NCI-H2029 treated with DMSO at 0.1 percent for 48 hours (cell line): ENCODE measurements at places on chromosomes 16 and 17.

DNA sequence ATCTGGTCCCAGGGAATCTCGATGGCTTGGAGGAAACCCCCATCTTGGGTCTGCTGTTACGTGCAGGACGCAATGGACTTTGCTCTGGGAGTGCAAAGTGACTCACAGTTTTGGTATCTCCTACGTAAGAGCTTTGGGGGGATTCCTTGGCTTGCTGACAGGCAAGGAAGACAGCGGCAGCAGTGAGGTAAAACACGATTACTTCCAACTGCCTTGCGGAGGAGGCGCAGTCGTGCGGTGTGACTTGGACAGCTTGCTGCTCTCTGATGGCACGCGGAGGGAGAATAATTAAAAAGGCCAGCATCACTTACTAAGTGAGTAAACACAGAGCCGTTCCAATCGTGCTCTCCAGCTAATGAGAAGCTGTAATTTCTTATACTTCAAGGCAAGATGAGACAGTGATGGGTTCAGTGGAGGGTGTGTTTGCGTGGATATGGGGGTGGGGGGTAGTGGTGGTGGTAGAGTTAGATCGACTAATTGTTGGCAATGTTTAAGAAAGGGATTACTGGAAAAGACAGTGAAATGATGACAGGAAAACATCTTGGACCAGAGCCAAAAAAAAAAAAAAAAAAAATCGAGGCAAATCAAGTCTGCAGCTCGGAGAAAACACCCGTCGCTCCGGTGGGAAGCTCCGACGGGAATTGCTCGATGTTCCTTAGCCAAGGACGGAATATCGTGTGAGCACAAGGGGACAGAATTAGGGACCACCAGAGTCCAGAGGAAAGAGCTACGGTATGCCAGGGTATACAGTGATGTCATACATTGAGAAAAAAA, 184.8 kb upstream of the ZFHX3 start:
- DNase-seq: no peak

GRCh38 chr17:78852709-78853121, 12.1 kb upstream of the USP36 start:
- no peak for DNase-seq

GRCh38 chr16:3328104-3328503, 22.8 kb downstream of the ZNF75A start:
- no peak for DNase-seq

GRCh38 chr16:49695782-49696413, 160.0 kb downstream of the ZNF423 start:
- DNase-seq: no peak

GRCh38 chr16:16917191-16917785, 538.3 kb downstream of the NPIPA7 start:
- no peak for DNase-seq

- DNase-seq: no peak
These were observed 8.8 kb downstream of the PRCD start for GRCh38 chr17:76548378-76549214.

DNA sequence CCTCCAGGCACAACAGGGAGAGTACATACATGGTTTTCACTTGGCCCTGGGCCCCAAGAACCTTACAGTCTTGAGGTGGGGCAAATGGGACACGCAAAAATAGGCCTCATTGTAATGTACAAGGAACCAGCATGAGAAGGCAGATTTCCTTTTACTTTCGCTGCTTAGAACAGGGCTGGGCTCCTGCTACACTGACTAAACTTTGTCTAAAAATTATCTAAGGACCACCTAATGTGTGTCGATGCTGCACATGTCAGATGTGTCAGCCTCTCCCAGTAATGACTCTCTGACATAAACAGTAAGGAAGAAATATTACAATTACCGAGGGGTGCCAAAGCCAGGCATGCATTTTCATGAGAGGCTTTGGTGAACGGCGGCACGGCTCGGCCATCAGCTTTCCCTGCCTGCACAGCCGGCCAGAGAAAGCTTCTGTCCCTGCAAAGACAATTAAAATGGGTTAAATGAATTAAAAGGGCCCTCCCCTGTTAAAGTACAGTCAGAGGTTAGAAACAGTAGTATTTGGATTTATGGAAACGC, 224.2 kb upstream of the IRX3 start:
- no peak for DNase-seq

- DNase-seq: peak; percentile 6
These were observed 76.4 kb downstream of the MRC2 start for GRCh38 chr17:62703776-62704380.

GRCh38 chr16:29775742-29776408, 2.2 kb upstream of the ZG16 start:
- DNase-seq: no peak

DNA sequence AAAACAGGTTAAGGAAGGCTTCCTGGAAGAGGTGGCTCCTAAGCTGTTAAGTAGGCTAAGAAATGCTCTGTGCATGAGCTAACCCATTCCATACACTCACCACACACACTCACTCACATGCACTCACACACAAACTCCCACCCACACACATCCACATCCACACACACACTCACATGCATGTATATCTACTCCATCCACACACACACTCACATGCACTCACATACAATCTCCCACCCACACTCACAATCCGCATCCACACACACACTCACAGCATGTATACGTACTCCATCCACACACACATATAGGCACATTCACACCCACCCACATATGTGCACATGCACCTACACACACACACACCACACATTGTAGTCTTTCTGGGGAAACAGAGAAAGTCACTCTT, 89.3 kb upstream of the HNF1B start:
- DNase-seq: no peak

GRCh38 chr16:11367483-11367906, 22.2 kb downstream of the RMI2 start:
- no peak for DNase-seq

GRCh38 chr16:82834151-82834815, 207.5 kb downstream of the CDH13 start:
- DNase-seq: no peak

DNA sequence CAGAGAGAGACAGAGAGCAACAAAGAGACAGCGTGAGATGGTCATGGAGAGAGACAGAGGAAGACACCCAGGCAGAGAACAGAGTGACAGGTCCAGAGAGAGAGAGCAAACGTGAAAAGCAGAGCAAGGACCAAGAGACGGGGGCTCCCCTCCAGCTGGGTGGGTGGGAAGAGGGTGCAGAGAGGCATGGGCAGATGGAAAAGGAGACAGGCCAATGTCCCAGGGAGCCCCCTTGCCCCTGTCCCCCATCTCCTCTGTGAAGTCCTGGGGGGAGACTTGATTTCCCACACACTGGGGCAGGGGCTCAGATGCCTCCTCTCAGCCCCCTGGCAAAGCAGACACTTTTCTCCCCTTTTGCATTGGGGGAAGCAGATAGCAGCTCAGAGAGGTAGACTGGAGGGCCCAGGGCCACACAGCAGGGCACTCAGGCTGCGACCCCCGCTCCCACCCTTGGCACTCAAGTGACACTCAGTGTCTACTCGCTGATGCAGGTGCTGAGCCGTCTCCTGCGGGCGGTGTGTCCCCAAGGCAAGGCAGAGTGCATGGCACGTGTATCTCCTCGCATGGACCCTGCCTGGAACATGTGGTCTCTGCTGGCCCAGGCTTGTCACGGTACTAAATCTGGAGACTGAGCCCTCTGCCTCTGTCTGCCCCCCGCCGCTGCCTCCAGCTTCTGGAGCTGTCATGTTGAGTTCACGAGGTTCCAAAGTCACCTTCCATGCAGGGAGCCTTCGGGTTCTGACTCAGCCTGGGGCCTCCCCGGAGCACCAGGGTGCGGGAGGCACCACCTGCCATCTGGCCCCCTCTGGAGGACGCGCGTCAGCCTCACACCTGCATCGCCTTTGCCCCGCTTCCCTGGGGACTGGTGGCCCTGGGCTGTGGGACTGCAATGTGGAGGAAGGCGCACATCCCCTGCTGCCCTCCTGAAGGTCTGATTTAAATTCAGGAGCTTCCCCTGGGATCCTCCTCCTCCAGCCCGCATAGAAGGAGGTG, 215.9 kb upstream of the GSE1 start:
- DNase-seq: no peak

DNA sequence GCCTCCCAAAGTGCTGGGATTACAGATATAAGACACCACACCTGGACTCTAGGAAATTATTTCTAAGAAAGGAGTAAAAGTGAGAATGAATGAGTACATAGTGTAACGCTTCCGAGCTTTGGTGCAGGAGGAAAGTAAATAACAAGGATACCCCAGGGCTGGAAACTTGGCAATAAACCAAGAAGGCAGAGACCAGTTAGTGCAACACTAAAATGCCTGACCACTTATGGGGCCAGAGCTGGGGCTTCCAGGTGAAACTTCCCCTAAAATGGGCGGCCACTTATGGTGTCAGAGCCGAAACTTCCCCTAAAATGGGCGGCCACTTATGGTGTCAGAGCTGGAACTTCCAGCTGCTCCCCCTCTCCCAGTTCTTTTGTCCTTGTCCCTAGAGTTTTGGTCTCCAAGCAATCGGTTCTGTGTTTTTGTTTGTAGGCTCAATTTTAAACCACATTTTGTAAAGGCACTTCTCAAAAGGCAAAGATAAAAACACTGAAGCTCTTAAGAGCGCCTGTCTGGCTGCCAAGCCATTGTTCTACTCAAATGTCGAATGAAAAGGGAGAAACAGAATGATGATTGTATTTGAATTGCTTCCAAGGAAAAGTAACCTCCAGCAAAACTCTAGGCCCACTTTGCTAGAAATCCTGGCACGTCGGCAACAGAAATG, 63.9 kb downstream of the NXN start:
- DNase-seq: no peak

- DNase-seq: peak; percentile 7
These were observed 115.8 kb downstream of the NPIPB11 start for GRCh38 chr16:29290631-29291247.

DNA sequence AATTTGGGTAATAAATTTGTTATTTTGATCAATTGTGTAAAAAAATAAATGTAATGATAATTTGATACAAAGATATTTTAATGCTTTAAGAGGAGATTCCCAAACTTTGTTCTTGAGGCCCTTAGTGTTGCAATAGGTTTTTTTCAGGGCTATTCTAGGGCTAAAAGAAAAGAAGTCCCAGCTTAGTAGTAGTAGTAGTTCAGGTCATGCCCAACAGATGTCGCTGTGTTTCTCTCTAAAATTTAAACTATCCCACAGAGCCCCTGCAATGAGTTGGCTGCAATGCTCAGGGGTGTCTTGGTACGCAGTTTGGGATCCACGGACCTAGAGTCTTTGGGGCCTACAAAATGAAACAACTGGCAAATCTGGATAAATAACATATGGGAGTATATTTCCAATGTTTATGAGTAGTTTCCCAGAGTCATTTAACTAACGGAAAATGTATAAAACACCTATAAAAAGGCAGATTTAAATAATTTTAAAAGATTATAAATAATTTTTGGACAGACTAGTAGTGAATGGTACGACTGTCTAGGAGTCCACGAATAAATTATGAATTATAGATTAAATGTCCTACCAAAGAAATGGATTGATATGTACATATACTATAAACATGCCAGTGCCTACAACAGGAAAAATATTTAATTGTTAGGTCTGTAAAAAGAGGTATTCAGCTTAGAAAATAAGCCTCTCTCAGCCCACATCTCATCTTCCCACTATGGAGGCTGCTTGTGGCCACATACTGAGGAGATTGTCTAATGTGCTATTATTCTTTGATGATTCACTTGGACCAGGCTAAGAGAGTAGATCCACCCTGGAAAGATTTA, 228.5 kb upstream of the PMFBP1 start:
- peak; percentile 17 for DNase-seq

- no peak for DNase-seq
These were observed 61.0 kb downstream of the MAP2K4 start for GRCh38 chr17:12081720-12082119.

DNA sequence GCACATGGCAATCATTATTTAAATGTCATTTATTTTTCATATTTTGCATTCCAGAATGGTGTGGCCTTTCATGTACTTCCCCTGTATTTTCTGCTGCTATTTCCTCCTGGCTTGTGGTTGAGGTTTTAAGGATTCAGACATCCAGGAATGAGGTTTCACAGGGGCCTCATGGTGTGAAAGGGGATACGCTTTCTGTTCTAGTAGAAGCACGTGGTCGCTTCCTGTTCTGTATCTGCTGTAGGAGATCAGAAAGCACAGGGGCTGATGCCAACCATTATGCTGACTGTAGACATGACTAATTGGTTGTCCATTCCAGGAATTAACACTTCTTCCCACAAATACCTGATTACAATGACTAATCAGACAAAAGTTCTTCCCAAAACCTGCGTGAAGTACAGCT, 405.9 kb downstream of the SHISA9 start:
- DNase-seq: no peak

DNA sequence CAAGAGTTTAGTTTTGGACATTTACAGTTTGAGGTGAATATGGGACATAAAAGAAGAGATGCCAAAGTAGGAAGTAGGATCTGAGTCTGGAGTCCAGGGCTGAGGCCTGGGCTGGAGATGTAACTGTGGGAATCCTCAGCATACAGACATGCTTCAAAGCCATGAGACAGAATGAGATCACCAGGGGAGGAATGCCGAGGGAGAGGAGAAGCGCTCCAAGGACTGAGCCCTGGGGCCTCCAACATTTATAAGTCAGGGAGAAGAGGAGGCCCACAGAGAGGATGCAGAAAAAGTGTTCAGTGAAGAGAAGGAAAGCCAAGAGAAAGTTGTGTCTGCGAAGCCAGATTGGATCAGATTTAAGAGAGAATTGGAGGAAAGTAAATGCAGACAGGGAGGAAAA, 277.5 kb upstream of the MYOCD start:
- DNase-seq: no peak

GRCh38 chr17:13704333-13704732, 102.6 kb upstream of the HS3ST3A1 start:
- DNase-seq: no peak

- DNase-seq: peak; percentile 20
These were observed 10.5 kb downstream of the TMIGD1 start for GRCh38 chr17:30323262-30323894.

DNA sequence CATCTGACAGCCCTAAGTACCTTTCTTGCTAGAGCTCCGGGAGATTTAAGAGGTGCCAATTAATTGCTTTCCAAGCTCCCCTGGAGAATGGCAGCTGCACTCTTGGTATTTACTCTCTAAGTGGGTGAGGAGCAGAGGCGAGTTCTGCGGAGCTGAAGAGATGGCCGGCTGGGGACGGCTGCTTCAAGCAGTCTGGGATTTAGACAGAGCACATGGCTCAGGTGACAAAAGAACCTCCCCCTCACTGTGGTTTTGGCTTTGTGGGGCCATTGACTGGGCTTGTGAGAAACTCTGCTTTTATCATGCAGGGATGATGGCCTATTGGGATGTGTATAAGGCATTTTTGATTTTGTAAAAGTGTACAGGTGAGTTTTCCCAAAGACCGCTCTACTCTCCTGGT, 239.3 kb upstream of the EEF2KMT start:
- no peak for DNase-seq

DNA sequence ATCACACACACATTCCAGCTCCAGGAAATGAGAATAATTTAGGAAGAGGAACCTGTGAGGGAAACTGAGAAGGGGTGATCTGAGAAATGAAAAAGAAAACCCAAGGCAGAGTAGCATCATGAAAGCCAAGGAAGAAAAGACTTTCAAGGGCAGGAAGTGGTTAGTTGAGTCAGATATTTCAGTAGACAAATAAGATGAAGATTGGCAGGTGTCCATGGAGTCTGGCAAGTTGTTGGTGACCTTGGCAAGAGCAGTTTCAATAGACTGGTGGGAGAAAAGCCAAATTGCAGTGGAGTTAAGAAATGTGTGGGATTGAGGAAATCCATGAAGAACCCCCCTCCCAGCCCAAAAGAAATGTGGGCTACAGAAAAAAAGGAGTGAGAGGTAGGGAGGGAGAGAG, 10.7 kb downstream of the GNAO1 start:
- peak; percentile 16 for DNase-seq
